NCI-H1105 (cell line): ENCODE measurements at places on chromosomes 7 and 10.
A peak's percentile ranks its signal among the peaks of the same experiment; 100 is the strongest.

- no peak for DNase-seq
Observed at GRCh38 chr10:44956226-44956625, 3.4 kb upstream of the RASSF4 start.

- no peak for DNase-seq
Observed at GRCh38 chr10:118870467-118871243, 115.9 kb upstream of the CACUL1 start.

DNA sequence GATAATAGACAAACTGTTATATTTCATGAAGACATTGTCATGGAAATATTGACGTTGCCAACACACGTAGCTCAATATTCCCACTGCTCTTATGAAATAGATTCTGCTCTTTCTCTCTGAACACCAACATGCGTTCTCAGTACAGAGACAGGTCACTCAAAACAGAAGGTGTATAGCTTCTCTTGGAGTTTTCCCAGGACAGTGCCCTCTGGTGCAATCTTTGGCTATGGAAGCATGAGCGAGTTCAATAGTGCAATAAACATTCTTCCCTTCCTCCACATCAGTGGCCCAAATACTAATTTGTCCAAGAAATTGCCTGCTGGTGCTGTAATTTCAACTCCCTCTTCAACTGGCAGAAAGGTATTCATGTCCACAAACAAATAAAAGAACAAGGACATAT is 145.3 kb downstream of the MAGI2 start:
- DNase-seq: no peak

DNA sequence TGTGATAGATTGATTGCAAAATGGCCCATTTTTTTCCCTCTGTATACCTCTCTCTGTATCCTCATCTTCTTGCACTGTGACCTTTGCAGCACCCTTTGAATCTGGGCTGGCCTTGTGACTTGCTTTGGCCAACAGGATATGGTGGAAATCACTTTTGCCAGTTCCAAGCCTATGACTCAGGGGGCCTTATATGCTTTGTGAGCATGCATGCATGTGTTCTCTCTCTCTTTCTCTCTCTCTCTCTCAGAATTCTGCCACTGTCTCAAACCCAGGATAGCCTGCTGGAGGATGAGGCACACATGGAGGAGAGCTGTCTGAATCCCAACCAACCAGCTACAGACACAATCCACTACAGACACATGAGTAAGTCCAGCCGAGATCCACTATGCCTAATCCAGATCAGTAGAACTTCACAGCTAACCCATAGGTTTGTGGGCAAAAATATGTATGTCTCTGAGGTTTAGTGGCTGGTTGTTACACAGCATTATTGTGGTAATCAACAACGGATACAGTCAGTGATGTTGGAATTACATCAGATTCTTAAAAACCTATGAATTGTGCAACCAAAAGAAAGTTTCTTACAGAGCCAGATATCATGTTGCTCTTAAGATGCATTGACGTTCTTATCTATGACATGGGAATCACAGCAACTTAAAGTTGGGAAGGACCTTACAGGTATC is 41.8 kb upstream of the ABCB4 start:
- no peak for DNase-seq

GRCh38 chr7:149791-150636 is 42.4 kb upstream of the FAM20C start:
- DNase-seq: peak; percentile 40

DNA sequence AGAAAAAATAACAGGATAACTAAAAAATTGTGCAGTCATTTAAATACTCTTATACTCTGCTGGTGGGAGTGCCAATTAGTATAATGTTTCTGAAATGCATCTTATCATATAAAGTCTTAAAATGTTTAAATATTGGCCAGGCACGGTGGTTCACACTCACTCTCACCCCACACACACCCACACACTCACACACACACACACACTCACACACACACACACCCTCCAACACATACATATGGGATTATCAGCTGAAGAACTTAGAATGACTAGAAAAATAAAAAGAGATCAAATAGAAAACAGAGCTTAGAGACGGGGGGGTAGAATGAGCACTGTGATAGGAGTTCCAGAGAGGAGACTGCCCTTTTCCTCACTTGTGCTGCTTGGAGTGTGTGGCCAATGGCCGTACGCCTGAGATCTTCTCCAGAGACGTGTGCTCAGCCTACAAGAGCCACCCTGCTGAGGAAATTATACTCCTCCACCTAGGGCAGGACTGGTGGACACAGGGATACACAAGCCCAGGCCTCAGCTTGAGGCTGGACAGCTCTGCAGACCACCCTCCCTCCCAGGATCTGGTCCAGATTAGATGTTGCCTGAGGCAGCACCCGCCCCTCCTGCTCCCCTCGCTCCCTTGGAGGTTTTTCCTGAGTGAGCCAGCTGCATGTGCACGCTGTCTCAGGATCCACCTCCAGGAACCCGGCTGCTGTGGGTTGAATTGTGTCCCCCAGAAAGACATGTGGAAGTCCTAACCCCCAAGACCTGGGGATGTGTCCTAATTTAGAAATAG is 26.5 kb upstream of the PRKAG2 start:
- no peak for DNase-seq

- DNase-seq: no peak
Observed at GRCh38 chr7:27784399-27785053, 44.6 kb downstream of the TAX1BP1 start.

DNA sequence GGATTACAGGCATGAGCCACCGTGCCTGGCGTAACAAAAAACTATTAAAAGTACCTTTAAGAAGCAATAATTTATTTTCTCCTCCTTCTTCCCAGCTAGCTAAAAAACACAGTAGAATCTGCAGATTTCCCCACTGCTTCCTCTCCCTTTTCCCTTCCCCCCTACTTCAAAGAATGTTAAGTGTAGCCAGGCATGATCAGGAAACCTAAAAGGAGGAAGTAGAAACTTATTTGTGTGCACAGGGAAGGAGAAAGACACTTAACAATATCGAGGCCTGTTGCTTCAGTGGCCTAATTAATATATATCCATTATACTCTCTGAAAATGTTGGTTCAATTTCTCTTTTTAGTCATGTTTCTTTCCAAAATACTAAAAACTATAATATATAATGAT is 127.7 kb downstream of the NRBF2 start:
- DNase-seq: no peak

DNA sequence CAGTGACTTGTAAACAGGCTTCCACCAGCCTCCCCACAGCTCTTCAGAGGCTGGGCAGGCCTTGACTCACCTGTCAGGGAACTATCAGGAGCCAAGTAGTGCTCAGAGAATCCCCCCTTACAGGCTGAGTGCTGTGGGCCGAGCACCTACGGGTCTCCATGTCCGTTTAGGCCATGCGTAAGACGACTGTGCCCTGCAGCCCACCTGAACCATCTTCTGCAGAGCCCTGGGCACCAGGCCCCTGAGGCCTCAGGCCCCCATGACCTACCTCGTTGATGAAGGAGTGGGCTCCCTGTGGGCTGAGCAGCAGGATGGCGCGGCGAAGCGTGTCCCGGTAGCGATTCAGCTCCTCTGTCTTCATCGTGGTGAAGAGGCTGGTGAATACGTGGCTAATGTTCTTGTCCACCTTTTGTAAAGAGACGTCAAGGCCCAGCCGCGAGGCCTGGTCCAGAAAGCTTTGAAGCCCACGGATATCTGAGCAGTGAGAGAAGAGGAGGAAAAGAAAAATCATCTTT is 228.0 kb downstream of the GRID1 start:
- no peak for DNase-seq

- DNase-seq: no peak
Observed at GRCh38 chr7:90621125-90621746, 25.1 kb downstream of the CDK14 start.

- no peak for DNase-seq
Observed at GRCh38 chr7:39535720-39536119, 30.5 kb upstream of the YAE1 start.

DNA sequence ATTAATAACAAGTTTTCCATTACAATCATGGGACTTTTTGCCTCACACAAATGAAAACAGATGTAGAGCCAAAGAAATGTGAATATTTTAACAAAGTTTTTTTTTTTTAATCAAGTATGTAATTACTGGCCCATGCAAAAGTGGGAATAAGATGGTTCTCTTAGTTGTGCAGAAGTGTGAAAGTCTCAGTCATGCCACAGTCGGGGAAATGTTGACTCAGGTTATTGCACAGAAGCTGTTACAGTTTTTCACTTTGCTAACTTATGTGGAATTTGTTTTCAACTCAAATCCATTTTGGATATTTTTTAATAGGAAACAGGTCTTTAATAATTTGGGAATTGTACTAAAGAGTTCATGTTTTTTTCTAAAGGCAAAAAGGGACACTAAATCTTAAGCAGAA is 44.0 kb upstream of the CAV2 start:
- DNase-seq: no peak

- no peak for DNase-seq
Observed at GRCh38 chr7:22664988-22665798, 61.8 kb upstream of the IL6 start.

- peak; percentile 10 for DNase-seq
Observed at GRCh38 chr7:28410628-28411531, 1.4 kb upstream of the CREB5 start.

- DNase-seq: peak; percentile 19
Observed at GRCh38 chr7:27151931-27152815, at the start of gene HOXA3. Gene HOXA3, minus strand, starts transcription at chr7:27152583. Its CDS starts 41,943 bp downstream, at chr7:27110640.

- DNase-seq: no peak
Observed at GRCh38 chr10:7121154-7121797, 289.6 kb downstream of the SFMBT2 start.
